NCI-H2107 (cell line): ENCODE measurements at places on chromosomes 7 and 10.

- DNase-seq = no peak
Observed at GRCh38 chr10:101172741-101173140, 41.6 kb downstream of the TLX1 start.

GRCh38 chr10:66746711-66747110 is 179.1 kb upstream of the LRRTM3 start:
- no peak for DNase-seq

DNA sequence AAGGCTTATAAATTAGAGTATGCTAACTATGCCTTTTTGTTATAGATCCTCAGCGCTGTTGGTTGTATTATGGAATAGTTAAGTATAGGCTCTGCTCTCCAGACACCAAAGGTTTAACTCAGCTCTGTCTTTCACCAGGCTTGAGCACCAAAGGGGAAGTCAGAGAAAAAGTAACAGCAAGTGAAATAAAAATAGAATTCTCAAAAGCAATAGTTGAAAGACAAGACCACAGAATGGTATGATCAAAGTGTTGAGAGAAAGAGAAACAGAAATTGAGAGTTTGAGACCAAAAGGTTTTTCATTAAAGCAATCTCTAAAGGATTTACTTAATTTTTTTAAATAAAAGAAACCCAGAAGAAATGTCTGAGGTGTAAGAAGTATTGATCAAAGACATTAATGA is 529.8 kb upstream of the C7orf33 start:
- DNase-seq = no peak

GRCh38 chr7:93902777-93903423 is 3.5 kb upstream of the GNGT1 start:
- DNase-seq = no peak

- no peak for DNase-seq
Observed at GRCh38 chr7:78368771-78369170, 570.2 kb downstream of the PHTF2 start.
